Stimulated activated CD4-positive, alpha-beta T cell treated with anti-CD3 and anti-CD28 coated beads, Interleukin-2, amount 100 ng/mL, for 24 hours (primary cell): ENCODE measurements at places on chromosomes 2 and 18.

DNA sequence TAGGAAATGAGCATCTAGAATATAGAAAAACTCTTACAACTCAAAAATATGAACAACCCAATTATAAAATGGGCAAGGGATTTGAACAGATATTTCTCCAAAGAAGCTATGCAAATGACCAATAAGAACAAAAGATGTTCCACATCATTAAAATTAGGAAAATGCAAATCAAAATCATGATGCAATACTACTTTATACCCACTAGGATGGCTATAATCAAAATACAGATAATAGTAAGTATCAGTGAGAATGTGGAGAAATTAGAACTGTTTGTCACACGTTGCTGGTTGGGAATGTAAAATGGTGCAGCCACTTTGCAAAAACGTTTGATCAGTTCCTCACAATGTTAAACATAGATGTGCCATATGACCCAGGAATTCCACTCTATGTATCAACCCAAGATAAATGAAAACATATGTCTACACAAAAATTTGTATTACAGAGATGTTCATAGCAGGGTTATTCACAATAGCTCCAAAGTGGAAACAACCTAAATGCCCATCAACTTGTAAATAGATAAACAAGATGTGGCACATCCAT is 558.4 kb downstream of the SLC4A3 start:
- no peak for DNase-seq

- no peak for DNase-seq
Measured at GRCh38 chr18:46291149-46291548, 187.0 kb downstream of the HAUS1 start.

DNA sequence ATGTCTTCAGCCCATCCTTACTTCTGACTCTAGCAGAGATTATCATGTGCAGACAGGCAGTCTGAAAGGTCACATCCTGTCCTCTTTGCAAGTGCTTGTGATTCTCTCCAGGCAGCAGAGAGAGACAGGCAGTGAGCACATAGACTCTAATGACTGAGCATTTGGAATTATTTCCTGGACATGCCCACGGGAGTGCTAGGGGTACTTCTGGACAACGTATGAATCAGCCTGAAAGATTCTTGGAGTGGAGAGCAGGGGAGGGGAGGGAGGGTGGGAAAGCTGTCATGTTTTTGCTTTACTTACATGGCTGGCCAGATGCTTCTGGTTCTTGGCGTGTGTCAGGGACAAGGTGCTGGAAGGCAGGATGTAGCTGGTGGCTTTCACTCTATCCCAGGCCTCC is 150.6 kb downstream of the RIF1 start:
- no peak for DNase-seq

GRCh38 chr2:8424997-8425900 is 256.6 kb upstream of the ID2 start:
- DNase-seq = peak; percentile 14

GRCh38 chr2:130891966-130892365 is 55.3 kb downstream of the ARHGEF4 start:
- DNase-seq = no peak

DNA sequence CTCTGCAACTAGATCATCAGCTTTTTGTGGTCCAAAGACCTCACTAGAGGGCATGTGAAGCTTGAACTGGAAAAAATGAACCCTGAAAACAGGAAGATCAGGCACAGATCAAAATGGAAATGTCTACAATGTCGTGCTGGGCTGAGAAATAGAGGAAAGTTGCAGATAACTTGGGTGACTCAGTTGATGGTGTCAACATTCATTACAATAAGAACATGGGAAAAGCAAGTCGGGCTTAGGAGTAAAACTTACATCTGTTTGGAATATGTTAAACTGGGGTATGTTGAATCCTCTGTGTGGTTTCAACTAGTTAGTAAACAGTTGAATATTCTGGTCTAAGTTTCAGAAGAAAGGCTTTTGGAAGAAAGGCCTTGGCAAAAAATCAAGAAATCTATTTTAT is 940.4 kb downstream of the ERBB4 start:
- no peak for DNase-seq

- no peak for DNase-seq
Measured at GRCh38 chr18:50158866-50159653, 35.9 kb downstream of the MYO5B start.

GRCh38 chr2:222677981-222678380 is 6.5 kb downstream of the MOGAT1 start:
- DNase-seq = no peak

- DNase-seq = no peak
Measured at GRCh38 chr2:171158790-171159371, 1.8 kb downstream of the TLK1 start.

- no peak for DNase-seq
Measured at GRCh38 chr2:174025271-174026121, 60.3 kb upstream of the SP3 start.

- no peak for DNase-seq
Measured at GRCh38 chr18:36424741-36425142, 127.2 kb downstream of the FHOD3 start.

- DNase-seq = no peak
Measured at GRCh38 chr2:75556679-75557366, 3.9 kb downstream of the EVA1A start.

GRCh38 chr2:97926946-97927345 is 68.8 kb downstream of the TMEM131 start:
- DNase-seq = no peak

GRCh38 chr2:10911291-10912075 is at the start of gene KCNF1:
TSS of gene KCNF1 (plus strand) at chr2:10911934. CDS start at chr2:10912427, 493 bp downstream.
- no peak for DNase-seq

- no peak for DNase-seq
Measured at GRCh38 chr2:236123716-236124115, 44.5 kb downstream of the GBX2 start.

DNA sequence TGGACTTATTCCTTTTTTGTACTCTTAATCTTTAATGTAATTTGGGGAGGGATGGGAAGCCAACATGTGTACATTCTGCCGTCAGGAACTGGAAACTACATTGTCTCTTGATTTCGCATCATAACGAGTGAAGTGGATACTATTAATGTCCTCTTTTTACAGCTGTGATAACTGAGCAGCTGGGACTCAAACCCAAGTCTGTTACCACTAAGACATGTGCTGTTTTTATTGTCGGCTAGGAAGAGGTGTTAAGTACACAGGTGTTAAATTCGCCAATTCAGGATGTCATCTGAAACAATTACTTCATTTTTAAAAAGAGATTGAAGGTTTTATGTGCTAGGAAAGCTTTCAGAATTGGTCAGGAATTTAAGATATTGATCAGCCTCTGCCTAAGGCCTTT is 6.9 kb downstream of the GMCL1 start:
- DNase-seq = no peak

GRCh38 chr2:236264256-236264655 is at the start of gene ASB18:
TSS of gene ASB18 (minus strand) at chr2:236264406. CDS start at chr2:236264345, 61 bp downstream.
- DNase-seq = no peak

DNA sequence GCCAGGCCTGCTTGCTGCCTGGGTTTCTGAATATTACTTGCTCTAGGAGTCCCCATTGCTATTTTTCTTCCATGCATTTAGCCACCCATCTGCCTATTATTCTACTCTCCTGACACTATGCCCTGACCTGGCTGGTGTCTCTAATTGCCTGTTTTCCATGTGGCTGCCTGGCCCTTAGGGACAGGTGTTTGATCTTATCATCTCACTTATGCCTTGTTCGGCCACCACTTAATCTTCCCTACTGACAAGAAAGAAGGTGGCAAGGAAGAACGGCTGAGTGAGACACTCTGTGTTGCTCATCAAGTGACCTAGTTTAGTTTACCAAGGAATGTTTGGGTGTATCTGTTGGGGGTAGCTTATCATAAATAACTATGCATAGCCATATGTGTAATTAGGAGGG is 50.4 kb upstream of the RAPH1 start:
- DNase-seq = no peak

DNA sequence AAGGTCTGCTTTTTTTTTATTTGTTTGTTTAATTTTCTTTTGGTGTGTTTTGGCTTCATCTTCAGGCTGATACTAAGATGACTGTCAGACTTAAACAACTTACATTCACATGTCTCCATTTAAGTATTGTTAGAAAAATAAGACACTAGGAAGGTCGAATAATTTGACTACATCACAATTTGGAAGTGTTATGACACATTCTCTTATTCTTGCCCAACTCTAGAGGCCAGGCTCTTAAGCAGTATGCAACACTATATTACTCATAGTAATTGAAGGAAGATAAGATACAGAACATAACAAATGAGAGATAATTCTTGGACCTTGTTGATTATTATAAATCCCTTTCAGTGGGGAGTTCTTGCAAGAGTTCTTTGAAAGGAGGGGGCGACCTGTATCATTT is 295.3 kb upstream of the COL3A1 start:
- DNase-seq = no peak

GRCh38 chr2:222563106-222563718 is 92.7 kb downstream of the FARSB start:
- DNase-seq = no peak

GRCh38 chr2:136284226-136285119 is 166.5 kb upstream of the CXCR4 start:
- DNase-seq = no peak

DNA sequence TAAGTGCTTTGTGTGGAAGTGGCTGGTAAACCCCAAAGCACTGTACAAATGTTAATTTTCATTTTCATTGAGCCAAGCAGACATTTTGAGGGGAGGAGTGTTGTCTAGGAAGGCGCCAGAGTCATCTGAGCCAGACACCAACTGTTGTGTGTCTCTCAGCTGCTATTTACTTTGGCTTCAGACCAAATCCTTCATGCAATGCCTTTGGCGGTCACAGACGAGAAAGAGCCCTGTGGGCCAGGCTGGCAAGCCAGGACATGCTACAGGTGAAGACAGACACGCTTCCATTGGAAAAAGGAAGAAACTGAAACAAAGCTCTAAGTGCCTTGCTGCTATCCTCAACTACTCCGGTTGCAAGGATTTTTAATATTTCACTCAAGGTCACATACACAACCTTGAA is 115.4 kb upstream of the CDC42EP3 start:
- no peak for DNase-seq

DNA sequence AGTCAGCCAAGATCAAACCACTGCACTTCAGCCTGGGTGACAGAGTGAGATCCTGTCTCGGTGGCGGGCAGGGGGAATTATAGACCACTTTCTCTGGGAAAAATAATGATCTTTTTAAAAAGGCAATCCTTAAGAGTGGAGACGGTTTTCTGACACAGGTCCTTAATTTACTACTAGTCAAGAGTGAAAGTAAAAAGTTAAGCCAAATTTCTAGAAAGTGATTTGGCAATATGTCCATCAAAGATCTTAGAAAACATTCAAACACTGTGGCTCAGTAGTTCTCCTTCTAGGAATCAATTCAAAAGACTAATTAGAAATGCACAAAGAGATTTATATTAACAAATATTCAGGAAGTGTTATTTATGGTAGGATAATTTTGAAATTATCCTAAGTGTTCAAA is 148.5 kb upstream of the DNMT3A start:
- DNase-seq = no peak

DNA sequence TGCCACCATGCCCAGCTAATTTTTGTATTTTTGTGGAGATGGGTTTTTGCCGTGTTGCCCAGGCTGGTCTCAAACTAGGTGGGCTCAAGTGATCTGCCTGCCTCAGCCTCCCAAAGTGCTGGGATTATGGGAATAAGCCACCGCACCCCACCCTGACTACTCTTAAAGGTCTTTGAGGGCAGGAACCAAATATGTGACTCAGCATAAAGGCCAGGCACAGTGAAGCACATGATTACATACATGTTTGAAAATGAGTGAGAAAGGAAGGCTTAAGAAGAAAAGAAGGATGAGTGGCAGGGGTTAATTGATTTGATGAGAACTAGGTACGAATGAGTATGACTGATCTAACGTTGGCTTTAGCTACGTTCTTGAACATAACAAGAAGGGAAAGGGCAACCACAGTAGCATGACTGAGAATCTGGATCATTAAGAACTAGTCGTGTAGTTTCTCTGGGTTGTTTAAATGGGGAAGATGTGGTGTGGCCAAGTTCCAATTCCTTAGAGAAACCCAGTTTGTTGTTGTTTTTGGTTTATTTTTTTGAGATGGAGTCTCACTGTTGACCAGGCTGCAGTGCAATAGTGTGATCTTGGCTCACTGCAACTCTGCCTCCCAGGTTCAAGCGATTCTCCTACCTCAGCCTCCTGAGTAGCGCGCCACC is 6.8 kb downstream of the RESP18 start:
- DNase-seq = no peak

DNA sequence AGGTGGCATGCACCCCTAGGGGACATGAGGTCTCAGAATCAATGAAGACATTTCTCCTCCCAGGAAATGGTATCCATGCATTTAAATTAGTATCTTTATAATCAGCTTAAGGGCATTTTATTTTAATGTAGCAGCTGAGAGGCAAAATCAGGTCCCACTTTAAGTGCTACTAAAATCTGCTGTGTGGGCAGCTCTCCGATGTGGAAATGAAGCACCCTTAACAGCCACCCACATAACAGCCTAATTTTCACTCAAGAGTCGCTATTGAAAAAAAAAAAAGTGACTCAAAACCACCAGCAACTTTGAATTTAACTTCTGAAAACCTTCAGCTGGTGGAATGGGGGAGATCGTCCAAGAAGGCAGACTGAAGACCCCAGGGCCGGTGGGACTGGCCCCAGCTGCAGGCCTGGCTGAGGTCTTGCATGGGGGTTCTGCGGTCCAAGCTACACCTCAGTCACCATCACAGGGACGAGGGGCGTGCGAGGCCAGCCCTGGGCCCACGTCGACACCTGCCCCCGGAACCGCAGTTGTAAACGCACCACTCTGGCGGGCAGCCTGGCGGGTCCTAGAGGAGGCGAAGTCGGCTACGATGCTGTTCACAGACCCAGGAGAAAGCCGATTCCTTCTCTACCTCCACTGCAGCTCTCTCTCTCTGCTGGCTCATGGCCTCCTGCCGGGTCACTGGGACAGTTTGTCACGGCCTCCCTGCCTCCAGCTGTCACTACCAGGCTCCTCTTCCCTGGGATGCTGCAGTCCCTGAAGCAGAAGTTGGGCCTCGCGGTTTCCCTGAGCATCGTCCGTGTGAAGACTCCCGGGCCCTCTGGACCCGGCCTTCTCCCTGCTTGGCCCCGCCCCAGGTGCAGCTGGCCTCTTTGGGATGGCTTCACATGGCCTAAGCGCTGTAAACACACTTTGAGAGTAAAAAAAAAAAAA is 111.9 kb downstream of the KCNF1 start:
- no peak for DNase-seq

DNA sequence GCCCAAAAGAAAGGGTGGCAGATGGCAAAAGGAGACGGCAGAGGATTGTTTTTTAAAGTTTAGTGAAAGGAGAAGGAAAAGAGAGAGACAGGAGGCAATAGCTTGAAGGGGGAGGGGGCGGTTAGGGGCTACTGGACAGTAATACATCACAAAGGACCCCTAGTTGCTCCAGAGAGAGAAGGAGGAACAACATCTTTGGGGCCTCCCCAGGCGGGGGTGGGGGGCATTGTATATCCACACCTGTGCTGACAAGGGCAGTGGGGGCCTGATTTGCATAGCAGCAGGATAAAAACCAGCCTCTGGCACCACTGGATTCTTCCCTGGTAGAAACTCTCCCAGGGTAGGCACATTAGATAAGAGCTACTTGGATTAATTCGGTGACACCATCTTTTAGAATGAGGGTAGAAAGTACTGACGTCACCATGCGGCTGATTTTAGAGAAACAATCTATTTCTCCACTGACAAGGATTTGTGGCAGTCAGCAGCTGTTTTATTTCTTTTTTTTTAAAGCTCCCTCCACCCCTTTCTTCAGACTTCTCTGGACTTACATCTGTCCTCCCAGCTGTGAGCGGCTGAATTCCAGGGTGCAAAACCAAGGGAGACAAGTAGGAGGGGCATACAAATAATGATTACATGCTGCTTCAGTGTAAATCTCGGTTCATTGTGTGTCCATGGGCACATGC is 199.8 kb upstream of the NRP2 start:
- DNase-seq = no peak
